ENCODE measurements at places on chromosomes 13 and 19.

DNA sequence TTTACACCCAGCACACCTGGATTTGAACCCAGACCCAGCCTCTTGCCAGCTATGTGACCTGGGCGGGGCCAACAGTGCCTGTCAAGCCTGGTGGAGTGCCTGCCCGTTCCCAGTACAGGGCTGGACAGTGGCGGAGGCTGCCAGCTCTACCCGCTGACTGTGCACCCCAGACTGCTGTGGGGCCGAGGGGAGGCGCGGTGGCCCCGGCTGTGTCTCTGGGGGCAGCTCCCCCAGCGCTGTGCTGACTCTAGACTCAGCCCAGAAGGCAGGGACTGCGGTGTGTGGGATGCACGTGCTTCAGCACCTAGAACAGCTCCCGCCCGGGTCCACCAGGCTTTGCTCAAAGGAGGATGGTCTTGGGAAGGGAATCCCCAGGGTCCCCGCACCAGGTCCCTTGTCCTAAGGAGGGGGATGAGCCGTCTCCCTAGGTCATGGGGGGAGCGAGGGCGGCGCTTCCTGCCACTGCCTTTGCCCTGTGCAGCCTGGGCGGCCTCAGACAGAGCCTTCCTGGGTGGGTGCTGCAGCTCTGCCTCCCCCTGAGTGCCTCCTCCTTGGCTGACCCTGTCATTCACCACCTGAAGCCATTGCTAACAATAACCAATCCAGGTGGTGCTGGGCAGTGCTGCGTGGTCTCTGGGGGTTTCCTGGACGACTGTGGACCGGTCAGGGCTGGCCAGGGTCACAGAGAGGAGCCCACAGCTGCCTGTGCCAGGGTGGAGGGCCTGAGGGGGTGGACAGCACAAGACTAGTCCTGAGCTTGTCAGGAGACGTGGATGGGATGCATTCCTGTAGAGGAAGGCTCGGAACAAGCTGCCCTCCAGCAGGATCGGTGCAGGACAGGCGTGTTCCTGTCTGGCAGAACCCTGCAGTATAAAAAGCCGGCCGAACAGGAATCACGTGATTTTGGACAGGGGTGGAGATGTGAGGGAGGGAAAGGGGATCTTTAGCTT lies 18.6 kb downstream of the TMEM255B start:
- DNase-seq, result no peak

GRCh38 chr13:112968910-112969691 lies at the start of gene MCF2L:
Gene MCF2L, plus strand, starts transcription at chr13:112969214. Its CDS starts 166 bp downstream, at chr13:112969380.
- peak; percentile 24 for DNase-seq

- no peak for DNase-seq
Measured at GRCh38 chr13:76472916-76473315, 413.3 kb downstream of the KCTD12 start.

- no peak for DNase-seq
Measured at GRCh38 chr19:1058112-1058511, 8.9 kb upstream of the ARHGAP45 start.

DNA sequence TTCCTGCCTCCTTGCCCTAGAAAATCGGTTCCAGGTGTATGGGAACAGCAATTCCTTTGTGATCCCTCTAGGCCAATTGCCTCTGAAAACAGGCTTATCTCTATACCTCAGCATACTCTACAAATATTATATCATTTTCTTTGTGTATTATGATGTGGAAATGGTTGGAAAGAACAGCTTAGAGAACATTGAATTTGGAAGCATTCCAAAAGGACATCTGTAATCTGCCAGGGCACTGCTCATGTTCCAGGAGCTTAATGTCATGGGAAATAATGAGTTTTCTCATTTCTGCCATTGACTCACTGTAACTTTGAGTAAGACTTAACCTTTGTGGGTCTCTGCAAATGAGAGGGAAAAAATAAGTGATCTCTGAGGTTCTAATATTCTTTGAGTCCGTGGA lies 147.3 kb downstream of the UFM1 start:
- DNase-seq, result no peak

- DNase-seq, result no peak
Measured at GRCh38 chr13:25494698-25495411, 123.1 kb downstream of the ATP8A2 start.

GRCh38 chr19:56838024-56838908 lies 2.3 kb downstream of the PEG3 start:
- DNase-seq, result no peak

DNA sequence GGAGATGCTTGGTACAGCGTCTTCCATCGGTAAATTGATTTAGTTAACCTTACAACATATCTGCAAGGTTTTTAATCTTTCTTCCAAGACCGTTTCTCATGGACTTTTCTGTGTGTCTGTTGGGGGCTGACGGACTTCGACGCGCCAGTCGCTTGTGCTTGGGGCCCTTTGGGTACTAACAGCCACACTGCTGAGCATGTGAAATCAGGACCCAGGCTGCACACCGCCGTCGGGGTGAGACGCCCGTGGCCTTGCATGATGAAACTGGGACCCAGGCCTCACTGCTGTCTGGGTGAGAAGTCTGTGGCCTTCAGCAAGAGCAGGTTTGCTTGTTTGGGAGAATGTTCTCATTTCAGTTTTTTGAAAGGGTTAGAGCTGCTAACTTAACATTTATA lies 9.8 kb downstream of the ATP4B start:
- DNase-seq, result no peak

DNA sequence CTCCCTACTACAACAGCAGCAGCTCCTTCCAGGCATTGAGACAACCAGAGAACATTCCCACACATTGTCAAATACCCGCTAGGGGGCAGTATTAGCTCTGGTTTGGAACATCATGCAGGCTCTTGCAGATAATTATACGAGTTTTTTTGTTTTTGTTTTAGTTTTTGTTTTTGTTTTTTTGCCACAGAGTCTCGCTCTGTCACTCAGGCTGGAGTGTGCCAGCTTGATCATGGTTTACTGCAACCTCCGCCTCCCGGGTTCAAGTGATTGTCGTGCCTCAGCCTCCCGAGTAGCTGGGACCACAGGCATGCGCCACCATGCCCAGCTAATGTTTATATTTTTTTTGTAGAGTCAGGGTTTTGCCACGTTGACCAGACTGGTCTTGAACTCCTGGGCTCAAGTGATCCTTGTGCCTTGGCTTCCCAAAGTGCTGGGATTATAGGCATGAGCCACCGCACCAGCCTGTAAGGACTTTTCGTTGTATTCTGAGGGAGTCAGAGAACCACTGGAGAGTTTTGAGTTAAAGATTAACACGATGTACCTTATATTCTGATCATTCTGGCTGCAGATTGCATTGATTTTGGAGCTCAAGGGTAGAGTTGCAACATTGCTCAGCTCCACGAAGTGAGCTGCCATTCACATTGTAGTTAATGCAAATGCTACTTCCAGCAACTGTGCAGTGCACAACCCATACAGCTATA lies 41.7 kb upstream of the CEACAM20 start:
- DNase-seq, result peak; percentile 14

DNA sequence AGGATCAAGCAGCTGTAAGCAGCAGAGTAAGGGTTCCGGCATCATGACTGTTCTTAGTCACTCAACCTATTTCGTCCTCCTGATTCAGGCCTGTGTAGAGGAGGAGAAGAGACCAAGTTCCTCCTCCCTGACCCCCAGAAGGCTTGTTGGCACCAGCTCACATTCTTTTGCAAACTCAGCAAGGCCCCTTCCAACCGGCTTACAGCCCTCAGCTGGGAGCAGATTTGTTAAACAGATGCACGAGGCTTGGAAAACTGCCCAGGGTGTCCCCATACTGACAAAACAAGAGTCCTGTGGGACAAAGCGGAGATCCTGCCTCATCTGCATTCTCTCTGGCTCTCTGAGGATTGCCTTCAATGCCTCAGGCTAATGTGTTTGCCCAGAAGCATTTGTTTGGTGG lies 113.2 kb upstream of the SOX21 start:
- DNase-seq, result no peak

GRCh38 chr13:101098873-101099272 lies 317.4 kb downstream of the NALCN start:
- DNase-seq, result no peak

- DNase-seq, result no peak
Measured at GRCh38 chr13:73631411-73631810, 502.8 kb downstream of the KLF12 start.

GRCh38 chr19:47036097-47036651 lies 12.2 kb downstream of the TMEM160 start:
- DNase-seq, result no peak

- DNase-seq, result peak; percentile 68
Measured at GRCh38 chr19:41351339-41352245, 2.1 kb downstream of the TGFB1 start.

DNA sequence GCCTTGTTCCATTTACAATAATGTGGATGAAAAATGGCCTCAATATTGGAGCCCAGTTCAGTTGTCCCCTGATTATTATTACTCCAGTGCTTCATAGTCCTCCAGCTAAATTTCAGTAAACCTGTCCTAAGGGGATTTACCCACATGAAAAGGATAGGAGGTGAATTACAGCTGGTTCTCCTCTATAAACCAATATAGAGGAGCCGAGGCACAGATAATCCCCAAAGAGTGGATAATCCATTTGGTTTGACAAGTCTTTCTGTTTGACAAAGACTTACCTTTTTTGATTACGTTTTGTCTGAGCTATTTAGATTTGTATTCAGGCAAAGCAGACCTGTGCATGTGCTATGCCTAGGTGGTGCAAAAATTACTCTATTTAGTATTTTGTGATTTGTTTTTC lies 2.7 kb downstream of the CNMD start:
- no peak for DNase-seq

- DNase-seq, result no peak
Measured at GRCh38 chr13:100532090-100532766, 56.4 kb downstream of the GGACT start.

DNA sequence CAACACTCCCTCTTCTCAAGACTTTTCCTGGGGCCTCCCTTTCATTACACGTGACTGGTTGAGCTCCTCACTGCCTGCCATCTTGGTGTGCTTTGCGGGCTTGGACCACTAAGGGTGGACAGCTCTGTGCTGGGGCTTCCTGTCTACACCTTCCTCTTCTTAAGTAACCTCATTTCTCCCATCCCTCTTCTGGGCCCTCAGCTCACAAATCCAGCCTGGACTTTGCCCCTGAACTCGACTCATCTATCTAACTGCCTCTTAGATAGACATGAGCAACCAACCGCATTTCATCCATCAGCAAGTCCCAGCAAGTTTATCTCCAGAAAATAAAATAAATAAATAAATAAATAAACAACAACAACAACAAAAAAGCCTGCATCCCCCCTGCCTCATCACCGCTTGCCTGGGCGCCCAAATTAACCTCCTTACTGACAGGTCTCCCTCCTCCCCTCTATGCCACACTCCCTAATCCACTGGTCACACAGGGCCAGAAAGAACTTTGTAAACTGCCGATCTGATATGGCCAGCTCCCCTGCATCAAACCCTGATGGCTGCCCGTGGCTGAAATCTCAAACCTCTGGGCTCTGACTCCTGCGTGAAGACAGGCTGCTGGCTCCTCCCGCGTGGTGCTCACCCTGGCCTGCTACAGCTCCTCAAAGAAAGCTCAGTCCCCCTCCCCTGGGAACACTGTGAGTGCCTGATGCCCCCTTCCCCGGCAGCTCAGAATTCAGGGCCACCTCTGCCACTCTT lies 7.8 kb downstream of the ISOC2 start:
- DNase-seq, result no peak

- peak; percentile 63 for DNase-seq
Measured at GRCh38 chr19:1259206-1259875, 9.8 kb upstream of the CIRBP start.

DNA sequence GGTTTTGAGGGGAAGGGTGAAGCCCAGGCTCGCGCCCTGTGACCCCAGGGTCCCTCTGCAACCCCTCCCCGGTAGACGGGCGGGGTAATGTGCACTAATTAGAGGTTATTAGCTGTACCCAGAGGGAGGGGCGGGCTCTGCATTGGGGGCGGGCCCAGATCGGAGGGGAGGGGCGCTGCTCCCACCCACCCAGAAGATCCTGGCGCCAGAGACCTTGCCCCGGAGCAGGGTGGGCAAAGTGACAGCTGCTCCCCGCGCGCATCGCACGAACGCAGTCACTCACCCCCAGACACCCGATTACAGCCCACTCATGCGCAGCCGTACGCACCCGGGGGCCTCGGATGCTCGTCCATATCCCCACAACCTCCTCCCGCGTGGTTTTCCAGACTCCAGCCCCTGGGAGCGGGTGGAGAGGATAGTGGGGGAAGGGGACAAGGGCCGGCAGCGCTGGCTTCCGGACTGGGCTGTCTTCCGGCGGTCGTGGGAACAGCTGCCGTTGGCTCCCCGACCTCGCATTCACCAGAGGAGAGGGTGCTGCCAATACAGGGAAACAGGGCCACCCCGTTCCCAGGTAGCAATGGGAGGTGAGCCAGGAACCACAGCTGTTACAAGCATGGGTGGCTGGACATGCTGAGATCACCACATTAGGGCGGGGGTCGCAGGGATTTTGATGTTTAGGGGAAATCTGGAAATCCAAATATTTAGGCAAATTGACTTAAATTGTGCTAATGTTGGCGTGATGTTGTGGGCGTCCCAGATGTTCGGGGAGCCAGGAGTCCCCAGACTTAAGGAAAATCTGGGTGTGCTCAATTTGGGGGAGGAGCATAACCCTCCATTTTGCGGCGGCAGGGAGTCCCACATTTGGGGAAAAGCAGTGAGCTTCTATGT lies 2.9 kb upstream of the HOOK2 start:
- DNase-seq, result no peak
